SHP77 (cell line): ENCODE measurements at places on chromosomes 4 and X.

DNA sequence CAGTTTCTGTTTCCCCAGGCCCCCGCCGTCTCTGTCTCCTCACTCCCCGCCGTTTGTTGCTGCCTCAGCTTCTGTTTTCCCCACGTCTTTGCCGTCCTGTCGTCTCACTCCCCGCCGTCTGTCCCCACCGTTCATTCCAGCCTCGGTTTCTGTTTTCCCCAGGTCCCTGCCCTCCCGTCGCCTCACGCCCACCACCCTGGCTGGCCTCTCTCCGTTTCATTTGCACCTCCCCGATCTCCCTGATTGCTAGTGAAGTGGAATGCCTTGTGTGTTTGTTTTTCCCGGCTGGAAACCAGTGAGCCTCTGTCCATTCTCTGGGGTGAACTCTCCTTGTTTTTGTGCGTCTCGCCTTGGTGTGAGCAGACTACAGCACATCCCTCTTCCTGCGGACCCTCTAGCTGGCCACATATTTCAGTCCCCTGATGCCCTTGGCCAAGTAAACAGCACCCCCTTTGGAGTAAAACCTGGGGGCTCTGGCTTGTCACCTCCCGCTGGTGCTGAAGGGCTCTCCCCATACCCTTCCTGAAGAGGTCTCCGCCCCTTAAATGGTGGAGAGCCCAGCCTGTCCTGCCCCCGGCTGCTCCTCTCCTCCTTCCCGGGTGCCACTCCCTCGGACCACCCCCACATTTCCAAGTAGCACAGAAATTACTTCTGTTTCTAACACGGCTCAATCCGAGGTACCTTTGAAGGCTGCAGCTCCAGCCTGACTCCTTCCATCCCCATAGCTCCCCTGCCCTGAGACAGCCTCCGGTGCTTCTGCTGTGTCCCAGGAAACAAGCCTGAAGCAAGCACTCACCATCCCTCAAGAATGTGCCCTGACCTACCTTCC lies 13.2 kb downstream of the TMEM175 start:
- DNase-seq = no peak

- DNase-seq = no peak
These were observed 738 bp upstream of the HPF1 start for GRCh38 chr4:169758401-169758962.

GRCh38 chr4:171017593-171017992 lies 795.6 kb upstream of the GALNTL6 start:
- no peak for DNase-seq

DNA sequence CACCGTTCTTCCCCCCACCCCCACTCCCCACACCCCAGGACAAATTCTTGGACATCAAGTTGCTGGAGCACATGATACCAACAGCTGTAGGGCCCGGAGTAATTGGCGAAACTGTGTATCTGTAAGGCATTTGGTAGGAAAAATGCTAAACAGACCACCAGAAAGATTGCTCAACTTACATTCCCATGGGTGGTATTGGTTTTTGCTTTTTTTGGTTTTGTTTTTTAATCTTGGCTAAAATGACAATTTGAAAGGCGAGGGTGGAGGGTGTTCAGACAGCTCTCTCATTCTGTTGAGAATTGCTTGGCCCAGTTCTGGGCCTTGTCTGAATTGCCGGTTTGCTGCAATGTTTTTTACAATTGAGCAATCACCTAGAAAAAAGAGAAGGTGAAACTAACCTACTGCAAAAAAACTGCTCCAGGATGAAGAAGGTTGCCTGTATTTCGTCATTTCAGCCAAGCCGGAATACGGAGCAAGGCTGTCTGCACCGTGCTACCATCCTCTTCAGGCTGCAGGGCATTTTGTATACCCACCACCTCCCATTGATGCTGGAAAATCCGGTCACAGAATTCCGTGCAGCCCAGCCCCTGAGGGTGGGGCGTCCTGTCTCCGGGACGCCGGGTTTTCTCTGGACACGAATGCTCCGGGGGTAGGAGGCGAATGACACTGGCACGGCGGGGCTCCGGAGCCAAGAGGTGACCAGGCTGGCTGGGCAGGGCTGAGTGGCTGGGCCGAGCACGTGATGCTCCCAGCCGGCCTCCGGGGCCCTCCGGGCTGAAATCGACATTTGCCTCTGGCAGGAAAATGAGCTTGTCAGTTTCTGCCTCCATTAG lies at the start of gene CLCN4:
CLCN4 (plus strand) TSS at position 777 of the 833 bp plus-strand sequence. CDS start 28,058 bp downstream, outside the sequence.
- peak; percentile 6 for DNase-seq

GRCh38 chr4:76012388-76012801 lies 5.1 kb upstream of the CXCL9 start:
- DNase-seq = no peak

DNA sequence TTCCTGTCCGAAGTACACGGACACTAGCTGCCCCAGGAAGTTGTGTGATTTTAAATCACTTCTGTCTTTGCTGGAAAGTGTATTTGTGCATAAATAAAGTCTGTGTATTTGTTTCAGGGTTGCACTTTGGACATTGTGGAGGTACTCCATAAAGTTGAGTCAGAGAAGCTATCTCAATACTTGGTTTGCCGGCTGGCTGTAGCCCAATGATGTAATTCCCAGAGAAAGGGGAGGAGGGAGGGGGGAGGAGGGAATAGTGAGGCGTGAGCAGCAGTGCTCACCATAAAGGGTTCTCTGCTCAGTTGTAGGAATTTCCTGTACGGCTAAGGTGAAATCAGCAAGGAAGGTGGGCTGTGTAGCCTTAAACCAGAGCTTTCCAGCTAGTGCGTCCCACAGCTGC lies 7.5 kb downstream of the APEX2 start:
- DNase-seq = no peak

DNA sequence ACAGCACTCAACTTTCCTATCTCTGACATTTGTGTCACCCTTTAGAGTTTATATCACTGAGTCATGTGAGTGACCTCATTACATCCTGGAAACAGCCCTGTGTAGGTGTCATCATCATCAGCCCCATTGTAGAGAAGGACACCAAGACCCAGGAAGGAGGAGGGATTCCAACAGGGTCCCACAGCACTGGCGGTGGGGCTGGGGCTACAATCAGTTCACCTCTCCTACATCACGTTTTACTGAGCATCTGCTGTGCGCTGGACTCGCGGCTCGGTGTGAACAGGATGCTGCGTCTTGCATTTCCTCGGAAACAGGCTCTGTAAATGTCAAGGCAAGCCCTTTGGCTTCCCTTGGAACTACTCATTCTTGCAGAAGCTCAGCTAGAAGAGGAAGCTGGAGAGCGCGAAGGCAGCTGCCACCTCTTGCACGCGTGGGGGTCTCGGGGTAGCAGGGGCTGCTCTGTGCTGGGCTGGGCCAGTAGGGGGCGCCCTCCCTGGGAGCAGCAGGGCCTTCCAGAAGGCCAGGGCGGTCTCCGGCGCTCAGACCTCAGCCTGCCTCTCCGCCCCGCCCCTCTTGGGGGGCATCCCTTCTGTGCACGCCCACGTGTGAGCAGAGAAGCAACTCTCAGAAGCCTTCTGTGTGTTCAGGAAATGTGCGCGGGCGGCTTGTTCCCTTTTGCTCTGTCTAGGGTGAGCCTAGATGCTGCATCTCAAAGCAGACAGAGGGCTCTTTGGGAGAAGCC lies 29.0 kb downstream of the REELD1 start:
- DNase-seq = no peak

DNA sequence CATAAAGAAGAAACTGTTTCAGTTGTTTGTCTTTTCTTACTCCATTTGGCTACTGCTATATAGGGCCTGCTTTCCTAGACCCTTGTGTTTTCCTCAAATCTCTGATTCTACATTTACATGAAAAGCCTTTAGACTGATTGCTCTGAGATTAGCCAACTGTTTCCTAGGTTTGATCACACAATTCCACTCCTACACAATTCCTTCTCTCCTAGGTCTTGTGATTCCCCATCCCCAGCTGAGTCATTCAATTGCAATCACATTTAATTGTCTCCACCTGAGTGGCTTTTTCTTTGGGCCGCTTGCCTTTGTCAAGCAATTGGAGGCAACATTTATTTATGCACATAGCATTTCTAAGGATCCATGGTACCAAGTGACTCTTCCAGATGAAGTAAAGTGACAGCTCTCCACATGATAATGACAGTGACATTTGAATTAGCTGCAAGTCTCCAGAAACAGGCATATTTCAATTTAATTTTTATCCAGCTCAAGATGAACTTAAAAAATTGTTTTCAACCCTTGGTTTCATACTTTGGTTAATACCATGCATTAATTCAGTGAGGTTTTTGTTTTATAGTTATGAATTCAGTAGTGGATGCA lies 35.8 kb downstream of the ATXN3L start:
- no peak for DNase-seq

DNA sequence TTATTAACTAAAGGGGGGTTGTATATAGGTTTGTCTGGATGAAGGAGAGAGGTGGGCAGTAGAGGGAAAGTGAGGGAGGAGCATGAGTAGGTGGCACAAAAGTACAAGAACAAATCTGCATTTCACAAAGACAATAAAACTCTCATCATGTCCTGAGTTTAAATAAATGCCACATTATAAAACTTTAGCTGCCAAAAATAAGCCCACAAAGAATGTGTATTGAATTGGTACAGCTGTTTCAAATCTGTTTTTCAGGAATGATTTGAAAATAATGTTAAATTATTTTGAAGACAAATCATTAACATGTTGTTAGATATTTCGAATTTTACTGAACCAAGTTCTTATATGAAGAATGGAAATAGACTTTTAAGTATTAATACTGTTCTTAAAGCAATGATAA lies 5.8 kb downstream of the CNKSR2 start:
- DNase-seq = no peak

GRCh38 chrX:126836186-126836585 lies 16.7 kb downstream of the PRR32 start:
- no peak for DNase-seq

- no peak for DNase-seq
These were observed 90.0 kb downstream of the ELOVL6 start for GRCh38 chr4:110108422-110108821.

DNA sequence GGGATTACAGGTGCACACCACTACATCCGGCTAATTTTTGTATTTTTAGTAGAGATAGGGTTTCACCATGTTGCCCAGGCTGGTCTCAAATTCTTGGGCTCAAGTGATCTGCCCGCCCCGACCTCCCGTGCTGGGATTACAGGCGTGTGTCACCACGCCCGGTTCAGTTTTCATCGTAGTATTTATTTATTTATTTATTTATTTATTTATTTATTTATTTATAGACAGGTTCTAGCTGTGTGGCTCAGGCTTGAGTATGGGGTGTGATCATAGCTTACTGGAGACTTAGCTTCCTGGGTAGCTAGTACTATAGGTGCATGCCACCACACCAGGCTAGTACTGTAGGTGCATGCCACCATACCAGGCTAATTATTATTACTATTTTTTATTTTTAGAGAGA lies 64.1 kb upstream of the STOX2 start:
- DNase-seq = no peak

DNA sequence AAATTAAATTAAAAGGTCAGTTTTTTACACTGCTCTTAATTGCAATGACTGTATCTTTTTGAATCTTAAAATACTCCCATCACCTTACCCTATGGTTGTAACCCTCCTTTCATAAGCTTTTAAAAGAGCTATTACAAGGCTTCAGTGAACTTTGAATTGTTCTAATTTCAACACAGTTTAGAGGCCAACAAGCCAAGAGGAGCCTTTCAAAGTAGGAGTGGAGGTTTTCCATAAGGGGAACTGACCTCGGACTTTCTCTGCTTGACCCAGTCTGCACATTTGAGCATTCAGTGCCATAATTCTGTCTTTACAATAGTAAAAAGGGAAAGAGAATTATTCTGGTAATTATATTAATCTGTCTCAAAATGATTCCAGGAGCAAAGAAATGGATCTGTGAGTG lies 98.9 kb downstream of the PARM1 start:
- no peak for DNase-seq

- DNase-seq = no peak
These were observed 648.7 kb upstream of the DIPK2B start for GRCh38 chrX:45849261-45849862.

DNA sequence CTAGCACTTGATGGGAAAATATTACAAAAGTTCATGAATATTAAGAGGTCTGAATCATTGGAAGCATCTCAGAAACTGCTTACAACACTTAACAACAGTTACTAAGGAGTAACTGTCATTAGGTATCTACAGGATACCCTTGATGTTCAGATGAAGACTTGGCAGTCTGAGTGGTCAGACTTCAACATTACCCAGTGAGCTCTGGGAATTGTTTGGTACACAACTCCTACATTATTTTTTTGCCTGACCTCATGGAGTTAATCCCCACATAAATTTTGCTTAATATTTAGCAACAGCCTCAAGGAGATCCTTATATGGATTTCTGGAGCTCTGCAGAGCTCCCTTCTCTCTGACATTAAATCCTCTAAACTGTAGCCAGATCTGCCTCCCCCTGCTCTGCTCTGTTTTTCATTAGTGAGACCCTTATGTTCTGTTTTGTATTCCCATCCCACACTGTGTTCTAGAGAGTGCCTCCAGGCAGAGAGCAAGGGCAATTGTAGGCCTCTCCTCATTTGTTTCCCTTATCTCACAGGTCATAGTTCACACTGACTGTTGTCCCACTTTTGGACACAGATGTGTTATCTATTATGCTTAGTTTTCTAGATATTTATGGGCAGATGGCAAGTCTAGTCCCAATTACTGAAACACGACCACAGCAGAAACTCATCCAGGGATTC lies 368.8 kb downstream of the GASK1B start:
- DNase-seq = no peak

GRCh38 chr4:53932796-53933610 lies 131.4 kb downstream of the CHIC2 start:
- DNase-seq = no peak

- DNase-seq = no peak
These were observed 39.8 kb downstream of the SNCA start for GRCh38 chr4:89797117-89797516.

DNA sequence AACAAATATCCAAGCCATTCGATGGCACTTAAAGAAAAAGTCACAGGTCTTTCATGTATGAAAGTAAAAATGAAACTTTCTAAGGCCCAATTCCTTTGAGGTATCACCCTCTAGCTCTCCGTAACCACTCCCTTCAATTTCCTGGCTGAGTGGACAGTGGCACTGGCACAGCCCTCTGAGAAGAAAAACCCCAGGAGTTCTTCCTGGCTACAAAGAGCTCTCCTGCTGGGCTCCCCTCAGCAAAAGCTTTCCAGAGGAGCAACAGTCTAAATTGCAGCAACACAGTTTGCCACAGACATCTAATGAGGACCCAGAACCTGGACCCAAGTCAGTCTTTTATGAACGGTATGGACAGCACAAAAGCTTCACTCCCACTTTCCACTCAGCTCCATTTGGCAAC lies 71.8 kb downstream of the FUNDC1 start:
- DNase-seq = no peak

- peak; percentile 81 for DNase-seq
These were observed at the start of gene FAM13A for GRCh38 chr4:89056953-89057398. TSS of gene FAM13A (minus strand) at chr4:89057185. CDS start at chr4:89056964, 221 bp downstream.

DNA sequence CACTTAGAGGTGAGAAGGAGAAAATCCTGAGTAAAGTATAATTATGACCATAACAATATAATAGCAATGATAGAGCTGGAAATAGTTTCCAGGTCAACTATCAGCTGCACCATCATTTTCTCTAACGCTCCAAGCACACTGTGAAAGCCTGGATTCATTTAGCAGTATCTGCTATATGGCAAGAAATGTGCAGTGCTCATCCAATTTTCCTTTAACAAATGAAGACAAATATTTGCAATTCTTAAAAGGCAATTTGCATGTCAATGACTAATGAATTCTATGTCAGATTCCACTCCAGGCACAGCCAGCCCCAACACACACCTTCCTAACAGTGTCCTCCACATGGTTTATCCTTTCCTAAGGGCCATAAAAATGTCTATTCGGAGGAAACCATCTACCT lies 12.7 kb downstream of the PRSS12 start:
- DNase-seq = no peak
